T-helper 2 cell (primary cell): ENCODE measurements at places on chromosomes 7 and 10.

GRCh38 chr7:108667216-108667615 lies 97.5 kb downstream of the DNAJB9 start:
- no peak for DNase-seq

- no peak for DNase-seq
Observed at GRCh38 chr7:40843338-40843985, 708.7 kb downstream of the SUGCT start.

- DNase-seq, result no peak
Observed at GRCh38 chr10:131621784-131622624, 278.8 kb upstream of the PPP2R2D start.

- no peak for DNase-seq
Observed at GRCh38 chr10:61120805-61121204, 176.8 kb upstream of the RHOBTB1 start.

- no peak for DNase-seq
Observed at GRCh38 chr7:37945336-37945735, 24.9 kb downstream of the EPDR1 start.

GRCh38 chr10:123808906-123809305 lies 82.7 kb downstream of the CPXM2 start:
- no peak for DNase-seq

DNA sequence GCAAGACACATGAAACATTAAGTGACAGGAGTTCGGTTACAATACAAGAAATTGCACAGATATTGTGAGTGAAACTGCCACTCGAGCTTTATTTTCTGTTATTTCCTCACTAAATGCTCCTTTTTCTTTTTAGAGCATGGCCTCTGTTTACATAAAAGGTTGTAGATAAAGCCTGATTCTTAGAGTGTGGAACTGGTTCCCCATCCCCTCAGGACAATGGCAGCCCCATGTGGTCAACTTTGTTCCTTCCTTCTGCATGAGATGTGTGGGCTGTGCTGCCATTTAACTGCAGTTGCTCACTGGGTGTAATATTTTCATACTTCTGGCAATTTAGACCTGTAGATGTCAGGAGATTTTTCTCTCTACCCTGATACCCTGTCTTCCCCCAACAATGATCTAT lies 70.2 kb downstream of the LRGUK start:
- no peak for DNase-seq

GRCh38 chr10:71468363-71469094 lies 71.8 kb downstream of the CDH23 start:
- no peak for DNase-seq

- DNase-seq, result no peak
Observed at GRCh38 chr10:109019001-109019424, 904.3 kb downstream of the XPNPEP1 start.

DNA sequence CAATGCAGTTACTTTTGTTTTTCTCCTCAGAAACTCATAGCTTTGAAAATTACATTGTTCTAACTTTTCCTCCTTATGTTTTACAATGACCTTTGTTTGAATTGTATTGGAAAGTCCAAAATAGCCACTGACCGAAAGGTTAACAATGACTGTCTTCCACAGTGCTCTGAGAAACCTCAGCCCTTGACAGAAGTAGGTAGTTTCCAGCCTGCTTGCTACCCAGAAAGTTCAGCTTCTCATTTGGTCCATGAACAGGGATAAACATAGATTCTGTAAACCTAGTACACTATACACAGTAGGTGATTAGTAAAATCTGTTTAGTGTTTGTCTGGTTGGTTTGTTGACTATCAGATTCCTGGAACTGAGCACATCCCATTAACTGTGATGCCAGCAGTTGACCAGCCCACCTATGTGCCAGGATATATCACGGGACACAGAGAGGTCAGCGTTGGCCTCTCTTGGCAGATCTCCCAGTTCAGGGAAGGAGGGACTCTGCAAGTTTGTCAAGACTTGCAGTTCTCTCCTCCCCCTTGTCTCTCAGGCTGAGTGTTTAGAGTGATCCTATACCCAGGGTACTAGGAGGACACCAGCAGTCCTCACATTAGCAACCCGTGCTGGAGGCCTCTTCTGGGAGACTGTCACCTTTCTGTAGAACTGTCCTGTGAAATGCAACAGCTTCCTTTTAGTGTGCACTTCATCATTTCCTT lies 297.6 kb downstream of the ARHGAP12 start:
- DNase-seq, result no peak

DNA sequence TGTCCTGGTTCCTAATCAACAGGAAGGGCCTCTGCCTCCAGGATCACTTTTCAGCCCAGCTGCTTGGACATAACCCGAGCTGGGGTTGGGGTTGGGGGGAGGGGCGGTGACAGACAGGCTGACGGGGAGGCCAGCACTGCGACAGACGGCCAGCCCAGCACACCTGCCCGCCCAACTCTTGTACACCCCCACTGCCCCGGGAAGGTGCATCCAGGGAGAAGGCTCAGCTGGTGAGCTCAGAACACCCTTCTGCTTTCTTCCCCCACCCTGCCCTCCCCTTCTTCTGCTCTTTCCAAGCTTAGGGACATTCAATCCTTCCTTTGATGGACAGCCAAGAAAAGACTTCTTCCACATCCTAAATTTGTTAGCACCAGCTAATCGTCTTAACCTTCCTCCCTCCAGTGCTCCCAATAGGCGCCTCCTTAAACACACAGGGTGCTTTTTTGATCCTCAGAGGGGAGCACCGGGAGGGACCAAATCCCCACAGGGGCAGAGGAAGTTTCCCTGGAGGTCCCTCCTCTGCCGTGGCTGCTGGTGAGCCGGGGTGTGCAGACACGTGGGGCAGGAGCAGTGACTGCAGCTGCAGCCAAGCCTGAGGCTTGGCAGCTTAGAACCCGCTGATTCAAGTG lies 44.7 kb downstream of the COL13A1 start:
- DNase-seq, result no peak

GRCh38 chr7:5472432-5473315 lies 49.0 kb upstream of the TNRC18 start:
- no peak for DNase-seq

GRCh38 chr7:82534684-82535083 lies 91.1 kb upstream of the CACNA2D1 start:
- DNase-seq, result no peak

GRCh38 chr7:90413185-90413528 lies 9.9 kb downstream of the CLDN12 start:
- no peak for DNase-seq

DNA sequence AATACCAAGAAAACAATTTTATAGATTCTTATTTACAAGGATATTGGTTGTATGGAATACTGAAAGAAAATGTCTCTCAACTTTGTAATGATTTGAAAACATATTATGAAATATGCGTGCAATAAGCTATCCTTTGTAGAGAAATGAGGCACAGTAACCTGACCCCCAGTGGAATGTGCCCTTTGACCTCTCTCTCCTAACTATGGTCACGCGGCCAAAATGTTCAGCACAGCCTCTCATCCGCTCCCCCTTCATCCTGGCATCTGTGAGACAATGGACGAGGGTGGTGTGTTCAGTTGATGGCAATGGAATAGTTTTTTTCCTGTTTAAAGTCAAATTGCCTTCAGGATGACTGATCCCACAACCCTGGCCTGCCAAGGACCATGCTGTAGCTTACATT lies 13.3 kb downstream of the BEND7 start:
- DNase-seq, result no peak

DNA sequence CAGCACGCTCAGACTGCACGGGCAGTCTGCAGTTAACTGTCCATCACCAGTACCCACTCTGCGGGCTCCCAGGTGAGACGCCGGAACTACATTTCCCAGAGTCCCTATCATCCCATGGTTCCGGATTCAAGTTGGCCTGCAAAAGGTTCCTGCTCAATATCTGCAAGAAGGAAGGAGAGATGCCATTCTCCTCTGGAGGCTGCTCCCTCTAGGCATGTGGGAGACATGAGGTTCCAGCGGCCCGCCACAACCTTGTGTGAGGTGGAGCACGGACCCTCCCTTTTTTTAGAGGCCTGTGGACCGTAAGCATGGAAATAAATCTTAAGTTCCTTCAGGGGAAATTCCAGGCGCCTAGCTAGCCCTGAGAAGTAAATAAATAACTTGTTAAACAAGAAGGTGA lies 29.7 kb downstream of the NUP42 start:
- no peak for DNase-seq

DNA sequence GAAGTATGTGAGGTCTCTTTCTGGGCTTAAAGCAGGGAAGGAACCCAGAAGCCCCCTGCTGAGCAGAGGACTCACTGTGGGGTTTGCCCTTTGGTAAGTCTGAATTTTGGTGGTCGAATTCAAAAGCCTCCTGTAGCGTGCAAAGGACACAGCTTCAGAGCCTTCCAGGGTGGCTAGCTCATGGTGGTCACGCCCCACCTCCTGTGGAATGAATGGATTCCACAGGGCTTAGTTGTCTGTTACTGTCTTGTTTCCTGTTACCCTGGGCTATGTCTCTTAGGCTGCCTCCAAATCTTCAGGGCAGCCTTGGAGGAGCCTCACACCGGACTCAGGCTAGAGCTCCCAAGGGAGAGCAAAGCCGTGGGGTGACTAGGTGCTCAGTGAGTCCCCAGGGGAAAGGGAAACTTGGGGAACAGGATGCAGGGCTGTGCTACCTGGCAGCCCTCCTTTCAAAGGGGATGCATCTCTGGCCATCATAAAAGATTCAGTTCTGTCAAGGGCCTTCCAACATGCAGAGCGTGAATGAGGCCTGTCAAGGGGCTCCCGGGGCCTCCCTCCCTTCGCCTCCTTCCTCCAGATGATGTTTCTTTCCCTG lies 211.7 kb downstream of the CCSER2 start:
- no peak for DNase-seq

- peak; percentile 47 for DNase-seq
Observed at GRCh38 chr10:30645340-30645827, 15.8 kb upstream of the LYZL2 start.

GRCh38 chr7:138245682-138246081 lies 169.4 kb downstream of the AKR1D1 start:
- no peak for DNase-seq

DNA sequence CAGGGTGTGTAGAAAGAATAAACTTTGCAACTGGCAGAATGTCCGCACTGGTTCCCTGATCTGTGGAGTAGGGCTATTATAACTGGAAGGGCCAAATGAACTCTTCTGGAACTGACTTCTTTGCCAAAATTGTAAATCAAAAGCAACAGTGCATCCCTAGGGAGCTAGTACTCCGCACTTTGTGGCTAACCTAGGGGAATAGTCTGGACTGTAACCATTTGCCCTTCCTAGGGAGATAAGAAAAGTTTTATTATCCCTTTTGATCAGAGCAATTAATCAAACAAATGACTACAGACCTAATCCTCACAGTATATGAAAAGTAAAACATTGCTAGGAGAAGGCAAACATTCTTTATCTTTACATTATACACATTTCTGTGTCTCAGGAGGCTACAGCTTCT lies 45.5 kb upstream of the STEAP1B start:
- no peak for DNase-seq

DNA sequence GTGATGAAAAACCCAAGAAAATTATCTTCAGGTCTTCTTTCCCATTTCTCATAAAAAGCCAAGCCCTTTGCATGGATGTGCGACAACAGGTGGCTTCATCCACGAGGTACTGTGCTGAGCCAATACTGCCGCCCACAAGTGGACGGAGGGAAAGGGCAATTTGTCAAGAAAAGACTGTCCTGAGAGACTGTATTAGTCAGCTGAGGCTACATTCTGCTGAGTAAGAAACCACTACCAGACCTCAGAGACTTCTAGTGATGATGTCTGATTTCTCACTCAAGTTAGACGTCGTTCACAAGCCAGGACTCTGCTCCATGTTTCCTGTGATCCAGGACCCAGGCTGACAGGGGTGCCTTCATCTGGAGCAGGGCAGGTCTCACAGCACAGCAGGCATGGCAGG lies 171.5 kb upstream of the CDCA7L start:
- no peak for DNase-seq

DNA sequence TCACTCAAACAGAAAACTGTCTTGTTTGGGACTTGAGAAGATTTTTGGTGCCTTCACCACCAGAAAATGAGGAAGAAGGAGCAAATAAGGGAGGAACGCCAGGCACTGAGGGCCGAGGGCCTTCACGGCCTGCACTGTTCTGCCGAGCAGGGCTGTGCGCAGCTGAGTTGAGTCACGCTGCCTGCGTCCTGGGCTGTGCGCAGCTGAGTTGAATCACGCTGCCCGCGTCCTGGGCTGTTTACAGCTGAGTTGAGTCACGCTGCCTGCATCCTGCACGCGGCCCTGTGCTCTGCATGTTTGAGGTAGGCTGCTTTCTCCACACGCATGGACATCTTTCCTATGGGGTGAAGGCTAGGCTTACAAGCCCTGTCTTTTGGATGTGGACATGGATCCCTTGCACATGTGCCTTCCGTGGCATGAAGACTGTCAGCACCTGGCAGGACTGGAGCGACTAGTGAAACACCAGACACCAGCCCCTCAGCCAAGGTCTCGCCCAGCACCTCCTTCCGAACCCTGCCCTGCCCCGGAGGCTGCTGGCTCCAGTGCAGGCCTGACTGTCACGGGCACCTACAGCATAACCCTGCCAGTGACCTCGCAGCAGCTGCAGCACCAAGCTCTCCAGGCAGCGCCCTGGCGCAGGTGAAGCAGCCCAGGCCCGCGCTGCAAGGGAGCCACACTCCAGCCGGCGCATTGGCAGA lies 96.7 kb downstream of the HTR5A start:
- DNase-seq, result no peak

DNA sequence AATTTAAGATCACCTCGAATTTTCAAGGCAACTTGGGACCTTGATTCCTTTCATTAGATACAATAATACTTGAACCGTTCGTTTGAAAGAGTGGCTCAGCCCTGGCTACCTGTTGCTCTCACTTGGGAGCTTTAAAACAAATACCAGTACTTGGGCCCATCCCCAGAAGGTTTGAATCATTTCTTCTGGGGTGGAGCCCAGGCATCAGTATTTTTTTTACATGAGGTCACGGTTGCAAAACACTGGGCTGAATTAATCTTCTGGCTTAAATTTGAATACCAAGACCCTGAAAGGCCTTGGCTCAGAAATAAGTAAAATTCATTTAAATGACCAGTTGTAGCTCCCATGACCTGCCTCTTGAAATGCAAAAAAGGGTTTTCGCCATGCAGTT lies 214.9 kb downstream of the CREB5 start:
- DNase-seq, result no peak

DNA sequence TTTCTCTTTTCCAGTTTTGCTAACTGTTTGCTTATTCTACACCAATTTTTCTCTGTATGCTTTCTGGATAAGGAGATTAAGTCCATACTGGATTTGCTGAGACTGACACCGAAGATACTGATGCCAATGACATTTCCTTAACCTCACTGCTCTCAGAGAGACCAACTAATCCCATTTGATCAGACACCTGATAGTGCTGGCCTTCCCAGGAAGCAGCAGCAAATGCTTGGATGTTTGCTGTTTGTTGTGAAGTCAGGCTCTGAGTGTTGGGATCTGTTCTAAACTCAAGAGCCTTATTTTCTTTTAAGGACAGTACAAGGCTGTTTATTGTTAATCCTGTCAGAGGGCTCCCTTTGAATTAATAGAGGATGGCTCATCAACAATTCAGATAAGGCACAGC lies 143.3 kb downstream of the ANK3 start:
- DNase-seq, result no peak
